NCI-H1930 (cell line): ENCODE measurements at places on chromosomes 7 and 10.

DNA sequence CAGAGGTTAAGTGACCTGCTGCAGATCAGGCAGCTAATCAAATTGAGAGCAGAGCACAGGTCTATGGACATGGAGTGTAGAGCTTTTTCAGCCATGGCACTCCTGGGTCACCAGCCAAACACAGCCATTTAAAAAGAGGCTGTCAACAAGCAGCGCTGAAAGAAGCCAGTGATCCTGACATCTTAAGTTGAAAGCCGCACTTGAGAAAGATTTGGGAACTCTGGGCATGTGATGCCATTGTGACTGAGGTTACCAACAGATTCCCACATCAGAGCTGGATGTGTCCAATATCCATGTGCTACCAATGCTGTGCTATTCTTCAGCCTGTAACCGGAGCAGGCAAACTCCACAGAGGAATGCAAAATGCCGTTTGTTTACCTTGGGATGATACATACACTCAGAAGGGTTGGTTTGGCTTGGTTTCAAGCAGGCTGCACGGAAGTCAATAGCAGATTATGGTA lies 56.2 kb upstream of the ABLIM1 start:
- DNase-seq = peak; percentile 30

DNA sequence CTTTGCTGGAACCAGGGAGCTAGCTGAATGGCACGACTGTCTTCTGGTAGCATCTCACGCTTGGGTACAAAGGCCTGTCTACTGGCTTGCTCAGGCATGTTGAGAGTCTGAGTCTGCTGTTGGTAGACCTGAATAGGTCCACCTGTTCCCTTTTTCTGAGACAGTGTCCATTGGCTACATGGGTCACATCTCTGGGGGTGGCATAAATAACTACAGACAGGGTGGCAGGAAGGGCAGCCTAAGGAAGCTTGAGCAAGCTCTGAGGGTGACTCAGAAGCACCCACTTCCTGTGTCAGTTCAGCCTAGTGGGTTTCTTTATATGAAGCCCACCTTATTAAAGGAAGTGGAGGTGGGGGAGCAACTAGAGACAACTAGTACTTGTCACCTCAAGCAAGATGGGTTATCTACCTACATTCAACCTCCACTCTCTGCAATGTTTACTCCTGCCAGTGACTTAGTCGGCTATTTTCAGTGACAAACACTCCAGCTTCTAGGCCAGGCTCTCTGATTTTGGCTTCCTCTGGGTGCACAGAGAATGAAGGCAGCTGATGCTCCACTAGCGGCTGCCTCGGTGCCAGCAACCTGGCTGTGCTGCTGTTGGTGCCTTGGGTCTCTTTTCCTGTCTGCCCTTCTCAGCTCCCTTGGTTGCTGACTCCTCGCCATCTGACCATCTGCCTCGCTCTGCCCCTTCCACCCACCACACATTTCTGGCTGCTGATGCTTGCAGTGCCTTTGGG lies 5.7 kb upstream of the ZYX start:
- no peak for DNase-seq

GRCh38 chr10:2145491-2145890 lies 408.2 kb upstream of the ADARB2 start:
- no peak for DNase-seq

- DNase-seq = no peak
These were observed 21.6 kb downstream of the PTER start for GRCh38 chr10:16458166-16458955.

DNA sequence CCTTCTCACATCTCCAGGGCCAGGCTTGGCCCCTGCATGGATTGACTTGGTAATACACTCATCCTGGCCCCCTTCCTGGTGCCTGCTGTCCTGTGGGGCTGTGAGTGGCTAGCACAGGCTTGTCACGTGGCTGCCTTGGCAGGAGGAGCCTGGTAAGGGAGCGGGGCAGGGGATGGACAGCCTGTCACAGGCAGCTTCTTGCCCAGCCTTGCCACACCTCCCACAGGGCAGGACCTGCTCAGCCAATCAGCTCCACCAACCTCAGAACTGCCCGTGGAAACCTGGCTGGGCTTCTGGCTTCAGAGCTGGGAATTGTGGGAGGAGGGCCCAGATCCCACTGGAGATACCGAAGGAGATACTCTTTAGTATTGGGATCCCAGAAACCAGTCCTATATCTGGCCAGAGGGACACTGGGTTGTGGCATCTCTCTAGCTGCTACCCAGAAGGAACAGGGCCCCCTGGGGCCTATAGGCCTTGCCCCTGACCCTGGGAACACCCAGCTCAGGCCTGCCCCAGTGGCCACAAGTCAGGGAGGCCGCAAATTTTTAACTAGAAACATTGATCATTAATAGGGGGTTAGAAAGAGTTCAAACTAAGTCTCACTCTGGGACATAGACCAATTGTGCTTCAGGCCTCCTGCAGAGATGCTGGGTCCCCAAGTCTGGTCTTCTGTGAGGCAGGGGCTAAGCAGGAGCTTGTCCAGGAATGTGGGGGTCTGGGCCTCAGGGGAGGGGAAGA lies at the start of gene HOGA1:
Gene HOGA1 (plus strand): TSS at position 330 of the 738 bp plus-strand sequence. CDS start 315 bp downstream, at position 645.
- no peak for DNase-seq

GRCh38 chr7:80967917-80968297 lies 49.1 kb upstream of the SEMA3C start:
- no peak for DNase-seq

DNA sequence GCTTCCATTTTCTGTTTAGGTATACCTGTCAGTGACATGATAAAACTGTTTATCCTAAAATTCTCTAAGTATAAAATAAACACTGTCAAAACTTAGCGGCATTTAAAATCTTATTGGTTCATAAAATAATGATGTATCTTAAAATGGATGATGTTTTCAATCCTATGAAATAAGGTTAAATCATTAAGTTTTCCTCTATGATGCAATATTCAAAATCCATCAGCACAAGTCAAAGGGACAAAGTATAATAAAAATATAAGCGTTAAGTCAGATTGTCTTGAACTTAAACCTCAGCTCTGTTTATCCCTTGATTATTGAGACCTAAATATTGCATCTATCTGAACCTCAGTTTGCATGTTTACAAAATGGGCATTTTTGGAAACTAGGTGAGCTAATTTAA lies 46.6 kb upstream of the NCAPG2 start:
- DNase-seq = no peak

DNA sequence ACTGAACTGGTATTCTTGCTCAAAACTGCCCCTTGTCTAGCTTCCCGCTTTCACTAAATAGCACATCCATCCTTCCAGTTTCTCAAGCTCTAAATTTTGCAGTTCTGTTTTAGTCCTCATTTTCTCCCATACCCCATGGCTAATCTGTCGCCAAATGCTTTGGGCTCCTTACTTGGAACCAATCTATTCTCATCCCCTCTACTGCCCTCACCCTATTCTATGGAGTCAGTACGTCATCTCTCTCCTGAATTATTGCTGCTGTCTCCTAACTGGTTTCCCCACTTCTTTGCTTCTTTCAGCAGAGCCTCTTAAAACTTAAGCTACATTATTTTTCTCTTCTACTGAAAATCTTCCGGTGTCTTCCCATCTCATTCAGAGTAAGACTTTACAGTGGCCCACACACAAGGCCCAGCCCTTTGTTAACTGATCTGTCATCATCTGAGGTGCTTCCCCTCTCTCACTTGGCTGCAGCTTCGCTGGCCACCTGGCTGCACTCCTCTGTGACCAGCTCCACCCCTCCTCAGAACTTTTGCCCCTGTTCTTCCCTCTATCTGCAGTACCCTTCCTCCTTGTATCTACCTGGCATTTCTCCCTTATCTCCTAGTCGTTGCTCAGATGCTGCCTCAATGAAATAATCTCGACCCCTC lies 9.9 kb downstream of the STARD3NL start:
- DNase-seq = no peak

GRCh38 chr7:35805876-35806275 lies 5.0 kb downstream of the SEPTIN7 start:
- DNase-seq = no peak

DNA sequence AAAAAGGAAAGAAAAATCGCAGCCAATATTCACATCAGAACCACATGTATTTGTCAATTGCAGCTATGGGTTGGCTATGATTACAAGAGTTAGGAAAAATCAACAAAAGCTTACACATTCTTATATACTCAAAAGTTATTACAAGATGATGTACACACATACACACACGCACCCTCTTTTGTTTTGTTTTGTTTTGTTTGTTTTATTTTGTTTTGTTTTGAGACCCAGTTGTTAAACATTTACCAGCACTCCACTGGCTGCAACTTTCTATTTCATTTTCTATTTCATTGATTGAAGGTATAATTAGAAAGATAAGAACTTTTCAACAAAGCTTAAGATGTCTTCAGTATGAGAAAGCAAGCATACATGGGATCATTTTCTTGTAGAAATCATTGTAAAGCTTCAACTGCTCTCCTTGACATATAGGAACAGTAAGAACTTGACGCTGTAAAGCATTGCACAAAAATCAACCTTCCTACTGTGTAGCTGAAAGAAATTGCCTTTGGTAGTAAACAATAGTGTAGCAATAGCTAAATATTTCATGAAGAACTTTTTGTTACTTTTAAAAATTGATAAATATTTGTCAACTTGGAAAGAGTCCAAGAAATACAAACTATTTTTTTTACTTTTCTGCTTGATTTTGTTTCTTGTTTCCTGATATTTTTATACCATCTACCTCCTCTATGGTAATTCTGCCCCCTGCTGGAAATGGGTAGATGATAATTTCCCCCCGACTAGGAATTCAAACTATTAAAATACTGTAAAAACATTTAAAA lies 205.9 kb downstream of the MBL2 start:
- DNase-seq = no peak

GRCh38 chr7:149232362-149232761 lies 7.1 kb upstream of the ZNF212 start:
- no peak for DNase-seq

- DNase-seq = no peak
These were observed 5.3 kb upstream of the DHTKD1 start for GRCh38 chr10:12063483-12063818.

DNA sequence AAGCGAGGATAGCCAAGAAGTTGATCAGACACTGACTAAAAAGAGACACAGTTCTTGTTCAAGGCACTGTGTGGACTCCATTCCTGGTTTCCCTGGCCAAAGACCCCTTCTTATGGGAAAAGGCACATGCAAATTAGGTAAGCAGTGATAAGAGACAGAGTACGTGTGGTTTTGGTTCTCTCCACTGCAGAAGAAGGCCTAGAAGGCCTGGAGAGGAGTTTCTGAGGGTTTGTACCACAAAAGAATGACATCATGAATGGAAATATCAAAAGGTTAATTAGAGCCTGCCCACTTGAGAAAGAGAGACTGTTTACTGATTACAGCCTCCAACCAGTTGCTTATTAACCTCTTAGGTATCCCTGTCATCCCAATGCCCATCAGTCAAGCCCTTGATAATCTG lies 137.5 kb downstream of the ZNF365 start:
- no peak for DNase-seq

- DNase-seq = no peak
These were observed 311.4 kb upstream of the LRGUK start for GRCh38 chr7:133815611-133816210.

- no peak for DNase-seq
These were observed 373.1 kb downstream of the THSD7A start for GRCh38 chr7:11458736-11459483.

GRCh38 chr7:34497153-34497777 lies 160.8 kb upstream of the NPSR1 start:
- no peak for DNase-seq

DNA sequence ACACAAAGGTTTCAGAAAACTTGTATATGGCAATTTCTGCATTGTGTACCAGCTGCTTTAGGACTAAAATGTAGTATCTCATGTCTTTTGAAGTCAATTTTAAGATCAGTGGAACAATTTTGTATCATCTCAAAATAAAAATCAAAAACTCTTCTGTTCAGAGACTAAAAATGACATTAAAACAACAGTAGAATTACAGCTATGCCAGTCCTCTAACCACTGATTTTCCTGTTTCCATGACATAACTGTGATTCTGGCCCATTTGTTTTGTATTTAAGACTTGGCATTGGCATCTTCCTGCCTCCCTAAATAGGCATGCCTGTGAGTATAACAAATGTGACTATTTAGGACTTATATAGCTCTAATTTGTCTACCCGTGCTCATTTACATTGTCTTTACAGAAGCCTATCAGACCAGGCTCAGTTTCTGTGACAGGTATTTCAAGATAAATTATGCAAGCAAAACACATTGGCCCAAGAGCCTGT lies 29.1 kb upstream of the VPS41 start:
- DNase-seq = no peak

DNA sequence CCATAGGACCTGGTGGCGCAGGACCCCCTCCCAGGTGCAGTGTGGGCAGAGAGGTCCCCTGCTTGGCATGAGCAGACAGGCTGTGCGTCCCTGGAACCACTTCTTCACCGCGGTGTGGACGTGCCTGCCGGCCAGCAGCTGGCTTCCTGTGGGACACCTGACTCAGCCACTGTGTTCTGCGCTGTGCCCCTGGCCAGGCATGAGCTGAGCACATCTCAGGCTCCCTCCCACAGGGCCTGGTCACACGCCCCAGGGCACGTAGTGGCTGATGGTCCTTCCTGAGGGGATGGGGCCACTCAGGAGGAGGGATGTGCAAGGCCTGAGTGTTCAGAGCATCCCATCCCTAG lies 3.5 kb upstream of the DEPP1 start:
- no peak for DNase-seq

DNA sequence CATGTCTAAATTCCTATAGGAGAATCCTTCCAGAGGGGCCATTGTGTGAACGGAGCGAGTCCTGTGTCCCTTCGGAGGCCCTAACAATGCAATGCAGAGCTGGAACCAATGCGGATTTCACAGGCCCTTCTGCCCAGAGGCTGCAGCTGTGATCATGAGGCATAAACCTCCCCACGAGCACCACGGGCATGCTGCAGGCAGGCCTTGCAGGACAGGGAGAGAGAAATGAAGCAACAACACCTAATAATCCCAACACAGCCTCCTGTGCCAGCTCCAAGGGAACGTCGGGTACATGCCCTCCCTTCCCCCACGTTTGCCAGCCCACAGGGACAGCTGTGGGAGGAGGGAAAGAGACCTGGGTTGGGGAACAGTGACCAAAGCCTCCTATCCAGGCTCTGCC lies 74.4 kb downstream of the TNS3 start:
- no peak for DNase-seq

DNA sequence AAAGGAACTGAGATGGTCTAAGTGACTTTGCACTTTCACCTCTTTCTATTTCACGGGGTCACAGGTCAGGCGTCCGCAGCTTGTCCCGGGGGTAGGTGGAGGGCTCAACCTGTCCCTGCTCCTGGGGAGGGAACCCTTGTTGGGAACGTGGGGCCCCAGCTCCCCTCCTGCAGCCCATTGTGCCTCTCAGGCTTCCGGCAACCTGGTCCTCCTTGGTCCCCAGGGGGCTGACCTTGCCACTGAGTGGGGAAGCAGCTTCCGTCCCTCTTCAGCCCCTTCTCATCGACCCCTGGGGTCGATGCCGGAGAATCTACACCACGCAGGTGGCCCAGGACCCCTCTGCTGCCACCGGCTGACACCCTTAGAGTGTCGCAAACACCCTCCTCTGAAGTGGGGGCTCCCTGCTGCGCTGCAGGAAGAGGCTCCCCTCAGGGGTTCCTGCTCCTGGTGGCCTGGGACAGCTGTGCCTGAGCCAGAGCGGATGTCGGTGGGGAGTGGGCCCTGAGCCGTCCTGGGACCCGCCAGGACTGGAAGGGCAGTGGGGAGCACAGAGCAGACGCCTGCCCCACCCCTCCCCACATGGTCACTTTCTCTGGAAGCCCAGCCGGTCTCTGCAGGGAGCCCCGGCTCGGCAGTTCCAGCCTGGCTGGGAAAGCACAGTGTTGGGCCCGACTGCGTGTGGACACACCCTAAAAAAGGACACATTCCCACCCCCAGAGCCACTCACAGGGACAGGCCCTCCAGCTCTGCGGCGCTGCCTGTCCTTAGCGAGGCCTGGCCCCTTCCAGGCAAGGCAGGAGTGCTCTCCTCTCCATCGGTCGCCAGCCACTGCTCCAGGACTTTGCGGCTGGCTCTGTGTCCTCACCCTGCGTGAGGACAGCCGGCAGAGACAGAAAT lies 357.5 kb upstream of the SHH start:
- DNase-seq = no peak

- no peak for DNase-seq
These were observed 49.2 kb upstream of the ZMIZ1 start for GRCh38 chr10:79019441-79020014.
